ENCODE measurements at places on chromosomes 2 and 18.

DNA sequence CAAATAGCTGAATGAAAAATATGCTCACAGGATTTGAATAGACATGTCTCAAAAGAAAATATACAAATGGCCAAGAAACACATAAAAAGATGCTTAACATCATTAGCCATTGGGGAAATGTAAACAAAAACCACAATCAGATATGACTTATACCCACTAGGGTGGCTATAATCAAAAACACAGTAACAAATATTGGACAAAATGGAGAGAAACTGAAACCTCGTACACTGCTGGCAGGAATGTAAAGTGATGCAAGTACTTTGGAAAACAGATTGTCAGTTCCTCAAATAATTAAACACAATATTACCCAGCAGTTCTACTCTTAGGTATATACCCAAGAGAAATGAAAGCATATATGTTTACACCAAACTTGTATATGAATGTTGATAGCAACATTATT, 213.0 kb downstream of the PHLPP1 start:
- no peak for DNase-seq

- no peak for DNase-seq
Measured at GRCh38 chr2:33442528-33443079, 33.8 kb upstream of the RASGRP3 start.

DNA sequence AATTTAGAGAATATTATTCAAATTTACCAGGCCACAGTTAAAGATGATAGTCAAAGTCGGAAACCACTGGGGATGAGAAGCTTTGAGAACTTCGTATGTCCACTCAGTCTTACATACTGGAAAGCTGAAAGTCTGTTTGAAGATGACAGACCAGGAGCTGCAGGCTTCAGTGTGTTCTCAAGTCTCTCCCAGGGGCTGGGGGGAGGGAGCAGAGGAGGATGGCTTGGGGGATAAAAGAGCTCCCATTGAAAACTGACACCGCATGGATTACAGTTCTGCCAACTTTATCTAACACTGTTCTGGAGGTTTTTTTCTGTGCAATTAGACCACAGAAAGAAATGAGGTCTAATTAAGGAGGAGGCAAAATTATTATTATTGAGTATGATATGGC, 170.5 kb upstream of the ALKAL2 start:
- no peak for DNase-seq

DNA sequence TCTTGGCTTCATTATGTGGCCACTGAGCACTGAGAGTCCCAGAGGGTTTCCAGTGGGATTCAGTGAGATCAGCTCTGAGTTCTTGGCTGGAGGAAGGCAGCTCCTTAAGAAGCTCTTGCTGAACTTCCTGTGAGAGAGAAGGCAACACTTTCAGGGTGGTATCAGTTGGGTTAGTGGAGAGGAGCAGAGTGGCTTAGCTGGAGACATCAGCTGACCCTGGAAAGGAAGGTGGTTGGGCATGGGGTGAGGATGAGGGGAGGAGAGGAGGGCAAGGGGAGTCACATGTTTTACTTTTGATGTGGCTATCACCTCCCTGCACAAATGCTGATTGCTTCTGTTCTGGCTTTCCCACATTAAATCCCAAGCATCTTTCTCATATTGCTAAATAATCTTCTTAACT, 95.1 kb downstream of the ACOXL start:
- DNase-seq, result no peak

GRCh38 chr2:85560812-85561279, 447 bp downstream of the GGCX start:
- no peak for DNase-seq

DNA sequence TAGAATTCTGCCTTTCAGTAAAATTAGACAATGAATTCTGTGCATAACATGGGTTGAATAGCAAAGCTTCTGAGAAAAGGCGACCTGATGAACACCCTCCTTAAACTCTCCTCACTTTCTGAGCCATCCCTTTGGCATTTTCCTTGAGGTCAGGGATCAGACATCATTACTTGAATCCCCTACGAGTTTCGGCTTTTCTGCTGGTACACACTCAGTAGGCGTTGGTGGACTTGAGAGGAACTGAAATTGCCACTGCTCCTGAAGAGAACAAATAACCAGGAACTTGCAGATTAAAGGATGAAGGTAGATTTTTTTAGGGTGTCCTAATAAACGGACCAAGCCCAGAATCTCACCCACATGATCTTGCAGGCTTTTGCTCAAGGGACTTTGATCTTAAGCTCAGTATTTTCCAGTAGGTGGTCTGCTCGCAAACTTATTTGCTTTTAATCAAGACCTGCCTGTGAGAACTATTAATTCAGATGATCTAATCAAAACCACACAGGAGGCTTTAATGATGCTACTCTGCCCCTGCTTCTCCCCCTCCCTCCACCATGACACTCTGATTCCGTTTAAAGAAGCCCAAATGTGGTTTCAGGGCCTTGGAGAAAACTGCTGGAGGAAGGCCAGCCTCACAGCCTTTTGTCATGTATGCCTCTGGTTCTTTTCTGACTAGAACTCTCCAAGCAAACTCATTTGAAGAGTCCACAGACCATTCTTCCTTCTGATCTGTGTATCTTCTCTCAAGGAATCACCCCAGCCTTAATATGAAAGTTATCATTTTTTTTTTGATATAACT, 124.9 kb downstream of the PRKCE start:
- DNase-seq, result no peak

- no peak for DNase-seq
Measured at GRCh38 chr18:32804134-32804888, 31.5 kb upstream of the KLHL14 start.

DNA sequence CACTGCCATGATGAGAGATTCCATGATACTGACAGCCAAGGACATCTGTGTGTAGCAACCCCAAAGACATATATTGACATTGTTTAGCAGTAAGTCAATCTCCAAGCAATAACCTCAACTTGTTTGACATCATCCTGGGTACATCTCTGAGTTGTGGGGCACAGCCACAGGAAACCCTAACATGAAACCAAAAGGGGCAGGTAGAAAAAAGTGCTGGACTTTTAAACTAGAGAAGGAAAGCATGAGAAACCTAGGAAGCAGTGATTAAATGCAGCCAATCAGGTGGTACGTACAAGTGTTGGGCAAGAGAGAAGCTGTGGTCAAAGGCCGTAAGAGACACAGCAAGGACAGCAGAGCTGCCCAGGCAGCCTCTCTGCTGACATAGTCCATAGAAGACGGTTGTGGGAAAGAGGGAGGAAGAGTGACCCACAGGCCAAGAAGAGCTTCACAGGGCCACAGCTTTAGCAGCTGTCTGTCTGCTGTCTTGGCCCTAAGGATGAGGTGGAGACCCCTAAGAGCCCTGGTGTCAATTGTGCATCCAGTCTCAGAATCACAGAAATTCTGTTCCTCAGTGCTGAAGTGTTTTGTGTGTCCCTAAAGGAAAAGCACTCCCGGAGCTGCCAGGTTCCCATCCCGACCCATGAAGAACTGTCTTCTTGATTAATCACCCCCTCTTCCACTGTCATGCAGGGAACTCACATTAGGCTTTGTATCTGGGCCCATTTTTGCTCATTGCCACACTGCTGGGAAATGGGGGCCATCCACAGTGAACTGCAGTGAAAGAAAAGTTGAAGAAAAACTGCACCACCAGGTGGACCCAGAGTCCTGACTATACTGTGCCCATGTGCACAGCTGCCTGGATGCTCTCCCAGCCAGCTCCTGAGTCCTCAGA, 25.4 kb upstream of the CHN1 start:
- peak; percentile 14 for DNase-seq

- DNase-seq, result no peak
Measured at GRCh38 chr2:73947412-73948018, 20.8 kb downstream of the DGUOK start.

GRCh38 chr2:24544456-24545115, 53.5 kb downstream of the NCOA1 start:
- no peak for DNase-seq

DNA sequence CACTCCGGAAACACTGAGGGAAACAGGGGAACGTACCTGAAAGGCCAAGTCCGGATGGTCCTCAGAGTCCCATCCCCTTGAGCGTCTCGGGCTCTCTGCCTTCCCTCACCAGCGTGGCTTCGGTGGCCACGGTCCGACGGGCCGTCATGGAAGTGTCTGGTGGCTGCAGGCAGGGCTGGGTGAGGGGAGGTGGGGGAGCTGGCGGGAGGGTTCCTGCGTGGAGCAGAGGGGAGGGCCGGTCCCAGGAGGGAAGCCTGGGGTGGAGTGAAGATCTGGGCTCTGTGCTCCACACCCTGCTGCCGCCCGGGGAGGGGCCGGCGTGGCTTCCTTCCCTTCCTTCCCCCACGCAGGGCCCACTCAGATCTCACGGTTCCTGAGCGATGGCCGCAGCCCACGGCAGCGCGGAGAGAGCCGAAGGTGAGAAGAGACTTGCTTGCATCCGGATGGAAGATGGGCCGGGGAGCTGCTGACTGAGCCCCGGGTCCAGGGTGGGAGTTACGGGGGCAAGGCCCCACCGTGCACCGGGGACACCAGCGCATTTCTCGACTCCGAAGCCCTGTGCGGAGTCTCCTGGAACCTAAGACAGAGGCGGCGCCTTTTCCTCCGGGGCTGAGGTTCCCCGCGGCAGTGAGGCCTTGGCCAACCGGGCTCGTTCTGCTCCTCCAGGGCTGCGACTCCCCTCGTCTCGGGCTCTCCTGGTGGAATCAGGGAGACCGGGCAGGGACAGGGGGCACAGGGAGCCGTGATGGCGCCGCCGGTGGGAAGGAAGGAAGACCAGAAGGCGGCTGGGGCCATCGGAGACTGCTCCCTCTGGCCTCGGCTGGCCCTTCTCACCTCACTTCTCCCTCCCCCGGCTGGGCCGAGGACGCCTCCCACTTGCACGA, 49.1 kb downstream of the KCNF1 start:
- DNase-seq, result no peak

DNA sequence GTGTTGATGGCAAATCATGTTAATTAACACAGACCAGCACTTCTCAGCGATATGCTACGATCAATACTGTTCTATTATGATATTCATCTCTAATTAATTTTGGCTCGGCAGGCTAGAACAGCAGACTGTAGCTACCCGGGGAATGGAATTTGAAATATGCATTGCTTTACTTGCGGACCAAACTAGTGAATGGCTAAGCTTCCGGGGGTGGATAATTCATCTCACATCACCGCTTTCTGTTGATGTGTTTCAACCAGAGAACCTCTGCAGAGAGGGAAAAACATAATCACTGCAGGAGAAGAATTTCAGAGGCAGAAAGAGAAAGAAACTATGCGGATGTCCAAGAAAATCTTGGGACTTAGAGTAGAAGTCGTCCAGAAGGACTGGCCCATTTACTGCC, 490.9 kb downstream of the STK39 start:
- no peak for DNase-seq

- DNase-seq, result no peak
Measured at GRCh38 chr2:2010251-2010650, 265.9 kb upstream of the PXDN start.

Measured in GF-D8 (cell line).